Kidney epithelial cell (primary cell): ENCODE measurements at places on chromosomes 3 and 15.
A peak's percentile ranks its signal among the peaks of the same experiment; 100 is the strongest.

GRCh38 chr3:26625187-26625586, 2.6 kb downstream of the LRRC3B start:
- no peak for DNase-seq

- no peak for DNase-seq
Measured at GRCh38 chr15:34280193-34280592, 55.4 kb downstream of the EMC4 start.

- peak; percentile 34 for DNase-seq
Measured at GRCh38 chr3:149245738-149246451, 24.3 kb upstream of the CP start.

- DNase-seq: no peak
Measured at GRCh38 chr3:180329187-180329586, 272.8 kb upstream of the TTC14 start.

DNA sequence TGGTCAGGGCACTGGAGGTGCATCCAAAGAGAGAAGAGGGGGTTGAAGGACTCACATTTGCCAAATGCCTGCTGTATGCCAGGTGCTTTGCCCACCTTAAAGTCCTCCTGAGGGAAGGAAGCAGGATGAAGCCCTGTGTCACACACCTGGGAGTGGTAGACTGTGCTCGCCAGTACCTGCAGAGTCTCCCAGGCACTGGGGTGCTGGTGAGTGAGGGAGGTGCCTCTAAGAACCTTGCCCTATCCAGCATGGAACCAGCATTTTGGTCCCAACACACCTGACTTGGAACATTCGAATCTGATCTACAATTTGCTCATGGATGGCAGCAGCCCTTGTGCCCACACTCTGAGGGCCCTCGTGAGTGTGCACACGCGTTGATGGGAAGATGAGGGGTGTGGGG, 76.7 kb downstream of the SEC22A start:
- no peak for DNase-seq

- DNase-seq: no peak
Measured at GRCh38 chr15:39432912-39433348, 147.9 kb upstream of the THBS1 start.

DNA sequence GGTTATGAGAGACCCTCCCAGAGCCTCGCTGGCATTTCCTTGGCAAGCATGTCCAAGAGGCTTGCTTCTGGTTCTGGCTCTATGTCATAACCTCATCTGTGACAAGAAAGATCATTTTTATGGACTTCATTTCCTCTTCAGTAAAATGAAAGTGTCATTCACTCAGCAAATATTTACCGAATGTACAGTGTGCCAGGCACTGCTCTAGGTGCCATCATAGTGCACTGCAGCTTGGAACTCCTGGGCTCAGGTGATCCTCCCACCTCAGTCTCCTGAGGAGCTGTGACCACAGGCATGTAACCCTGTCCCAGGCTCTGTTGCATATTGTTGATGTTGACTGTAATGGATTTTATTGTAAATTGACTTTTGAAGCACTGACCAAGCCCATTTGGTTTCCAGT, 18.7 kb upstream of the ITPKA start:
- DNase-seq: no peak

DNA sequence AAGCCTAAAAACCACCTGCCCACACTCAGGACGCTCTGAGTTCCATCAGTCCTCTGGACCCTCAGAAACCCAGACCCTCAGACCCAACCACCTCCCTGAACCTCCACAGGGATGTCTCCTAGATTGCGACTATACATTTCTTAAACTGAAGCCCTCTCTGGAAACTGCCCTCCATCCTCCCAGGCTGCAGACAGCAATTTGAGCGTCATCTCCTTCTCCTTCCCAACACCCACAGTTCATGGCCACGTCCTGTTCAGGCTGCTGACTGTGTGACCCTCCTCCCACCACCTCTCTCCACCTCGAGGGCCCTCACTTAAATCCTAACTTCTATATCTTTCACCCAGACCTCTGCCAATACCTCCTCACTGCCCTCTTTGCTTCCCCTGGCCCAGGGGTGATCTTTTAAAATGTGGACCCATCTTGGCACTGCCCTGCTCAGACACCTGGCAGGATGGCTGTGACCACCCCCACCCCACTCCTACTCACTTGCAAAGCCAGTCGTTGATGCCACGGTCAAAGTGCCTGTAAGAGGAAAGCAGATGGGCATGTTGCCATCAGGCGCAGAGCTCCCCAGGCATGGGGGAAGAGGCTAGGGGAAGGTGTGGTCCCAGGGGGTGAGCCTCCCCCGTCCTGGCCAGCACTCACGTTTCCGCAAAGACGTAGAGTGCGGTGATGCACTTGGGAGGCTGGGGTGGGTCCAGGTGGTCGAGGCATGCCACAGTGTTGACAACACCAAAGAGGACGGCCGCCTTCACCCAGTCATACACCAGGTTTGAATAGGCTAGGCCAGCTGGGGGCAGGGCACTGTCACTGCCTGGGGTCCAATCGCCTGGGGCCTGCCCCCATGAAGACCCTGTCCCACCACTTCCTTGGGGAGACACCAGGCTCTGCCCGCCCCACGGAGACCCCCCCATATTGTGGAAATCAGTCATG, 6.0 kb downstream of the HHATL start:
- DNase-seq: no peak

DNA sequence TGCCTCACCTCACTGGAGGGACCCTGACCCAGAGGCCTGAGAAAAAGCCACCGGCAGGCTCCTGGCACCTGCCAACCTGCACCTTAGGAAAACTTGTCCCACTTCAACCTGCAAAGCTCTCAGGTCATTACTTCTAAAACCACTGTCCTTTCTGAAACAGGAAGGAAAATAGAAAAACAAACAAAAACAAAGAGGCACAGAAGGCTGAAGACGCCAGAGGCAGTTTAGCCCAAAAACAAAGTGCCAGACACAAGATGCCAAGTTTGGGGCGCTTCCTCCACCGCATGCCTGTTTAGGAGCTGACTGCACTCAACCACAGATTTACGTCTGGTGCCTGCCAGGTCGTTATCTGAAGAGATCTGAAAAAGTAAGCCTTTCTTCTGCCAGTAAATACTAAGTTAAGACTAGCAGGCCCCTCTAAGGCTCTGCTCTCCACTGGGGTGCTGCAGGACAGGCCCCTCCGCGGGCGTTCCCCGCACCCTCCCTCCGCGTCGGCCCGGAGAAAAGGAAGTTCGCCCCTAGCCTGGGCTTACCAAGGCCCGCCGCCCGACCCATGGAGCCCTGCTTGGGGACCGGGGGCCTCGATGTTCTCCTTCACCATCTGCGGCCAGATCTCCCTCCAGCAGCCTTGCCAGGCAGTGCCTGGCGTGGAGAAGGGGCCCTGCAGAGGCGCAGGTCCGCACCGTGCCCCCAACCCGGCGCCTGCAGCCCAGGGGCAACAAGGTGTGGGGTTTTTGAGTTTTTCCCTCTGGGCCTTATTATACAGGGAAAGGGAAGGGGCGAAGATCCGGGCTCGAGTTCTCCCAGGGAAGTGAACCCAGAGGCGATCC, 1.3 kb downstream of the GOLGA8A start:
- no peak for DNase-seq

- DNase-seq: no peak
Measured at GRCh38 chr15:58931987-58932588, 1.4 kb downstream of the SLTM start.
